Mammary epithelial cell (primary cell): ENCODE measurements at places on chromosomes 4 and X. TPM values are rescaled to one million over a fixed set of nuclear protein-coding genes. Genes with fewer than 3 reads are reported as not detected.

DNA sequence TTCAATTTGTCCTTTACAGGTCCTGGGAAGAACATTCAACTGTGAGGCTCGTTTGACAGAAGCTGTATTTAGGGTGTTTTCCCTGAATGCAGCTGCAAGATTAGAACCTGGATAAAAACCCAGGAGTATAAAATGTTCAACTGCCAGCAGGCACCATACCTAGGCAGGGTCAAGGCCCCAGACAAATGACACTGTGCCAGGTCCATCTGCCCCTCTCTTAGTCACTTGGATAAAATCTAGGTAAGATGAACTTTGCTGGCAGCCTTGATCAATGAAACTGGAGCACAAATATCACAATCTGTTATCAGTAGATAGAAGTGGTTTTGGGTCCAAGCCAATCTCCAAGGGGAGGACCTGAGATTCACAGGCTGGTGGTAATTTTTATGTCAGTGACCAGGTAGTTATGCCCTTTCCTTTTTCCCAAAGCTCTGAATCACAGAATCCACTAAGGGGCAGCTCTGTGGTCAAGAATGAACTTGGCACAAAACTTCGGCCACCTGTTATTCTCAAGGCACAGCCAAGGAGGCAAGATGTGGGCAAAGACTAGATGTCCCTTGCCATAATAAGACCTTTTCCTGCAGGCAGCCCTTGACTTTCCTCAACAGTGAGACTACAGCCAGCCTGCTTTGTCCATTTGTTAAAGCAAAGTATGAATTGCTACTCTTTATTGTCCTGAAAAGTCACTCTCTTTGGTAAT, 501.0 kb downstream of the PPARGC1A start:
- no peak for DNase-seq

KLHL13 gene
- total RNA-seq: 4.2 and 8.7 TPM in 2 replicates

KLHL4 gene
- 0.64 and 1.5 TPM in 2 replicates for total RNA-seq

SCRG1 gene
- total RNA-seq: not detected in 2 replicates

UCP1 gene
- total RNA-seq: not detected in 2 replicates

HELT gene
- not detected for total RNA-seq

CSN1S1 gene
- not detected for total RNA-seq

GRCh38 chrX:8632924-8633323, 99.0 kb downstream of the ANOS1 start:
- DNase-seq: no peak

ARHGAP6 gene
- not detected for total RNA-seq

HSFX2 gene
- not detected in 2 replicates for total RNA-seq

GRCh38 chrX:16839852-16840460, 30.2 kb downstream of the RBBP7 start:
- peak; percentile 76 for DNase-seq

FAM241A gene
- total RNA-seq: 5.5 TPM

GRCh38 chr4:26779674-26780073, 81.0 kb upstream of the STIM2 start:
- DNase-seq: peak; percentile 100

GRCh38 chr4:81723927-81724587, 252.3 kb upstream of the RASGEF1B start:
- peak; percentile 27 for DNase-seq

DNA sequence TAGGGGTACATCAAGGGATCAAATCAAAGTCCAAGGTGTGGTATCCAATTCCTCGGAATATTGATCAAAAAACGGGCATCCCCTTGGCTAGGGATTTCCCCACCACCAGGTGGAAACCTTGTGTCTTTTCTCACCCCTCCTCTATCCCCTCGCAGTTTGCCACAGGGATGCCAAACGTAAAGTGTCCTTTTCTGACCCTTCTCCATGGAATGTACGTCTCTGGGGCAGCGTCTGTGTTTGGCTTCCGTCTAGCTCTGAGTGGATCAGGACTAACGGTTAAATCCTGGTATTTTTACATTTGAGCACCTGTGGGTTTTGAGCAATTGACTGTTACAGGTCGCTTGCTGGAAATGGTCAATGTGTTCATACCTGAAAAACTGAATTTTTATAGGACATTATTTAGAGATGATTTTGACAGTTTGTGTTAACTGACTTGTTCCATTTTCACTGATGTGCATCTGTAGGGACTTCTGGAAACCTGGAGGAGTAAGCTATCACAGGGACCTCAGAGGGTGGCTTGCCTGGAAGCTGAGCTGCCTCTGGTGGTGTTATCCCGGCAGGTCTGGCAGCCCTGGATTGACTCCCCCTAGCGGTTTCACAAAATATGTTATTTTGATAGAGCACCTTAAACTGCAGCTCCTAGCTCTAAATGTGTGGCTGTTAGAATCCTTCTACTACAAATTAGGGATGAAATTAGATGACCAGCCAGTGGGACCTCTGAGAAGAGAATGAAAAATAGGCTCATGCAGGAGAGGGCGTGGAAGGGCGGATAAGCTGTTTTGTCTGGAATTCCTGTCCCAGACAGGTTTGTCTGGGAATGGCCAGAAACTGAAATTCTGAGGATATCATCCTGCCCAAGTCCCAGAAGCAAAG, 8.8 kb upstream of the MGST2 start:
- peak; percentile 73 for DNase-seq

- peak; percentile 77 for DNase-seq
These were observed 208.8 kb downstream of the OR13H1 start for GRCh38 chrX:131752493-131753198.

DNA sequence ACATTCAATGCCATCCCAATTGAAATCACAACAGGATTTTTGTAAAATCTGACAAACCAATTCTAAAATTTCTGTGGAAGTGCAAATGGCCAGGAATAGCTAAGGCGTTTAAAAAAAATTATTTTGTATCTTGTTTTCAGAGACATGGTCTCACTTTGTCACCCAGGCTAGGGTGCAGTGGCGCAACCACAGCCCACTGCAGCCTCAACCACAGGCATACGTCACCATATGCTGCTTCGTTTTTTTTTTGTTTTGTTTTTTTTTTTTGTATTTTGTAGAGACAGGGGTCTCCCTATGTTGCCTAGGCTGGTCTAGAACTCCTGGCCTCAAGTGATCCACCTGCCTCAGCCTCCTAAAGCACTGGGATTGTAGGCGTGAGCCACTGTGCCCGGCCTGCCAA, 24.5 kb downstream of the ZNF41 start:
- no peak for DNase-seq

- DNase-seq: peak; percentile 73
These were observed 72.7 kb downstream of the FRMPD4 start for GRCh38 chrX:12210971-12211370.

HSFX3 gene
- total RNA-seq: not detected

- no peak for DNase-seq
These were observed 240.4 kb upstream of the ZCCHC13 start for GRCh38 chrX:74063426-74064155.

MAB21L2 gene
- not detected for total RNA-seq

DNA sequence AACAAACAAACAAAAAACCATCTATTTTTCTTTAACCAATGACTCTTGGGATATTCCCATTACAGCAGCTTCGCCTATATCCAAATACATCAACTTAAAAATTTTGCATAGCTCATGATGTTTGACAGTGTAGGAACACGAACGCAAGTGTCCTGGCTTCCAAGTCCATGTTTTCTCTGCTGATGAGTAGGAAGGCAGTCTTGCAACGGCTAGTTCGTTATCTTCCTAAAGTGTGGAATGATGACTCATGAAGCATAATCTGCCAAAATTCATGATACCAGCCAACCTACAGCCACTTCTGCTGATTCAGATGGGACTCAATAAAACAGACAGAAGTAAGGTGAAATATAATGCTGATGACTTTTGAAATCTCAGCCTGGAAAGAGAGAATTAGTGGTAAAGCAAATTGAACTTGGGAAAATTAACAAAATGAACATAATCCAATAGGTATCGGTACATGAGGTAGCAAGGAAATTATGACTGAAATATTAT, 6.4 kb upstream of the SEPTIN11 start:
- peak; percentile 63 for DNase-seq

STATH gene
- total RNA-seq: not detected in 2 replicates

DNA sequence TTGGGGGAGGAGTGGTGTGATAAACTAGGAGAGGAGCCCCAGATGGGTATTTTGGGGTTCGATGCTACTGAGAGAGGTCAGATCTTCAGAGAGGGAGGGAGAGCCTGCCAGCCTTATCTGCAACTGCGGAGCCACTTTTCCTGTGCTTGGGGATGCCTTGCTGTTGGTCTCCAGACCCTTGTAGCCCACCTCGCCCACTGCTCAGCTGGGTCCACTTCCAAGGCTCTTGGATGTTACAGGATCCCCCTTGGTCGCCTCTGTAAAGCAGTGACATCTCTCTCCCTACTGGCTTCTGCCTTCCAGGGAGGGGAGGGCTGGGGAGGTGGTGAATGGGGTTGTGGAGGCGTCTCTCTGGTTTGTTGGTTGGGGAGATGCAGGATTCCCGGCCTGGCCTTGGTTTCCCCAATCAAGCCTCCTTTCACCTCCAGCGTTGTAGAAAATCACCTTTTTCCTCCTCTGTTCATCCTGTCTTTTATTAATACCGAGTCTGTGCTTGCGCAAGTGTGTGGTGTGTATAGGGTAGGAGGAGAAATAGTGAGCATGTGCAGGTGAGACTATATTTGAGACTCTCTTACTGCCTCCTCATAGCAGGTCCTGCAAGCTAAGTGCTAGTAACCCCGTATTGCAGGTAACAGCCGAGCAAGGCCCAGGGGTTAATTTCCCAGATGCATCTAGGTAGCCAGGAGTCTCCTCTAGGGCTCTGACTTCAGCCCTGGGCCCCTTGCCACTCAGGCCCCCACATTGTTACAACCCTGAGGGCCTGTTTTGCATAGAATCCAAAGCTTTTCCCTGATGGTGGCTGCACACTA, 337.4 kb downstream of the ARHGAP10 start:
- no peak for DNase-seq

- DNase-seq: peak; percentile 33
These were observed 165.3 kb downstream of the PJA1 start for GRCh38 chrX:68999931-69000330.

DNA sequence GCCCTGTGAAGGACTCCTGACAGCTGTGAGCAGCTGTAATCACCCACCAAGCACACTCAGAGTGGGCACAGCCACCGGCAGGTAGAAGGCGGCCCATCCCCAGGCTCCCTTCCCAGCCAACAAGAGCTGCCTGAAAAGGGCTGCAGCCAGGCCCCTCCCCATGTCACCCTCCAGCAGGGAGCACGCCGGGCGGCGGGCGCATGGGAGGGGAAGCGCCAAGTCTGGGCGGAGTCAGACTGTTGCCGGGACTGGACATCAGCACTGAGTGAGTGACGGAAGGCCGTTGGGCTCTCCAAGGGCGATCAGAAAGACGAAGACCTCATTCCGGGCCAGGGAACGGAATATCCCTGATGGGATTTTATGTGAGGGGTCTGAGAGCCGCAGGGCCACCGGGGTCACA, 82.1 kb downstream of the PPP2R2C start:
- DNase-seq: no peak

CPLX1 gene
- total RNA-seq: not detected

DNA sequence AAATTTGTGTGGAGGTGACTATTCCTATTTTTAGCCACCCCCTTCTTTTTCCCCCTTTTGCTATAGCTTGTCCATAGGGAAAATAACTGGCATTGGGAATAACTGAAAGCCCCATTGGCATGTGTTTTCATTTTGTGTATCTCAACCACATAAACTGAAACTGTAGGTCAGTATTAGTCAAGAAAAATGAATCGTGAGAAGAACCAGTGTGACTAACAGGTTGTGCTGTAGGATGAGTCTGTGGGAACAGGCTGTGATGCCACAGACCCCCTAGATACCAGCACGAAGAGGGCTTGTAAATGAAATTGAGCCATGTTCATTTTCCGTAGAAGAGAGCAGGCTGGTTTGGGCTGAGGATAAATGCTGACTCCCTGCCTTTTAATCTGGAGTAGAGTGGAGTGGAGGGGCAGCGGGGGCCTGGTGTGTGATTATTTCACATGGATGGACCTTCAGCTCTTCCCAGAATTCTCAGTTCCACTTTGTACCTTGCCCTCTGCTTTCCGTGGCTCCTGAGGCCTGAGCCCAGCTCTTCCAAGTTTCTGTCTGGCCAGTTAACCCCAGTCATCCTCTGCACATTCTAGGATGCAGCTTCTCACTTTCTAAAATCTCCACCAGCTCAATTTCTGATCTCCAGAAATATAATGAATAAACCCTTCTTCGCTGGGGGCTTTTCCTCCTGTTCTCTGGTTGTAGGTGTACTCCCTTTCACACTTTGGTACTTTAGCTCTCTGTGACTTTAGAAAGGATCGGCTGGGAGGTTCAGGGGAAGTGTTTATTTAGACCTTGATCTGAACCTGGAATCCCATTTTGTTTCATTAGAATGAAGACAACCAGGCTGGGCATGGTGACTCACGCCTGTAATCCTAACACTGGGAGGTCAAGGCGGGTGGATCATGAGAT, 37.3 kb downstream of the DCUN1D4 start:
- peak; percentile 10 for DNase-seq

- DNase-seq: no peak
These were observed 15.5 kb downstream of the TNIP3 start for GRCh38 chr4:121148621-121149020.

- no peak for DNase-seq
These were observed 5.5 kb upstream of the C4orf50 start for GRCh38 chr4:6023731-6024130.

DNA sequence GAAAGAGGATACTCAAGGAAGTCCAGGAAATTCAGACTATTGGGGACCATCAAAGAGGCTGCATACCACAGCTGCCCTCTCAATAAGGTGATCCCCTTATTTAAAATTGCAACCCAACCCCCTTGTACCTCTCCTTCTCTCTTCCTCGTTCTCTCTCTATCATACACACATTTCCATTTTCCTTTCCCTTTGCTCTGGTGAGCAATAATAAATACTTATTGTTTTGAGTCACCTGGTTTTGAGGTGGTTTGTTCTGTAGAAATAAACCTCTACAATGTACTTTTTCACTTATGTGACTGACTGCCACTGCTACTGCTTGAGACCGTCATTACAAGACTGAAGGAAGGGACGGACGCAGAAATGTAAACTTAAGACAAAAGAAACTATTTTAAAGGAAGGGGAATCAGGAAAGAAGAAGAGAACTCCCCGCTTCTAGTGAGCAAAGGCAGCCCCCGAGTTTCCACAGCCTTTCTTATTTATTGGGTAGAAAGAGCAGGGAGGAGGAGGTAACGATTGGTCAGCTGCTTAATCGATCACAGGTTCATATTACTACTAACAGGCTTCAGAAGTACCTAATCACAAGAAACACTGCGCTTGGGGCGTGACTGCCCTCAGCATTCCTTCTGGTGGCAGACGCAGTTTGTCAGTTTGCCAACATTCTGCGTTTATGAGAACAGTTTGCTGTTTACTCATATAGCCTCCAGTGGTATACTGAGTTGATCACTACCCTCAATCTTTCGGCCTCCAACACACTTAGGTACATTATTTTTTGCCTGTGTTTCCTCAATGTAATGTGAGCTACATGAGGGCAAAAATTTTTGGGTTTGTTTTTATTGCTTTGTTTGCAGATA, 16.9 kb upstream of the TMEM165 start:
- peak; percentile 79 for DNase-seq

CLCN4 gene
- total RNA-seq: 0.94 and 2.4 TPM in 2 replicates

DNA sequence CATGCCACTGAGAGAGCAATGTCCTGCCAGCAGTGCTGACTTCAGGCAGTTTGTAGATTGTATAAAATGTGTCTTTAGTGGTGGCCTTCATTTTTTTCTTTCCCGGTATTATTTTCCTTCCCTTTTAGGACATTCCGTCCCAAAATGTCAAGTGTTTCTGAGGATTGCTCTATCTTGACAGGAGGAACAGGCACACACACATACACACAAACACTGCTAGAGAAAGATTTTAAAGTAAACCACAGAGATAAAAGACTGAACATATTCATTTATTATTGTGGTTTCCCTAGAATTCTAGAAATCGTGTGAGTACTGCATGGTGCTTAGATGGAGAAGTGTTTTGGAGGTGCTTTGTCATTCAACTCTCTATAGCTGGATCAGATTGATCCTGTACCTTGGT, 111.9 kb downstream of the GABRB1 start:
- no peak for DNase-seq
